ENCODE measurements at places on chromosomes 2 and 18.
A peak's percentile ranks its signal among the peaks of the same experiment; 100 is the strongest.

DNA sequence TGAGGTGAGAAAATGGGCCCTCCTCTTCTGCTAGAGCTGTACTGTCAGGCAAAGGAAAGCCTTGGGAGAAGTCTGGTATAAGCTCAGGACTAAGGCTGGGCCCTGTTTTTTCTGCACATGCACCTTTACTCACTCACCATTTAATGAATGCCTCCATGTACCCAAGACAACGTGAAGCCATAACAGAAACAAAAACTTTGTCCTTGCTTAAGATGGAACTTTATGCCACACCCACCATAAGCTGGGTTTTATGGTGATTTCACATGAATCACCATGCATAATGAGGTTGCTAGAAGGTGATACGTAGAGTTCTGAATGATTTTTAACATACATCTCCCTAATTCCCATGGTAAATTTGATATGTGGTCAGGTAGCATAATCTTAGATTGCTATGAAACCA lies 63.7 kb upstream of the CYP26B1 start:
- no peak for DNase-seq

DNA sequence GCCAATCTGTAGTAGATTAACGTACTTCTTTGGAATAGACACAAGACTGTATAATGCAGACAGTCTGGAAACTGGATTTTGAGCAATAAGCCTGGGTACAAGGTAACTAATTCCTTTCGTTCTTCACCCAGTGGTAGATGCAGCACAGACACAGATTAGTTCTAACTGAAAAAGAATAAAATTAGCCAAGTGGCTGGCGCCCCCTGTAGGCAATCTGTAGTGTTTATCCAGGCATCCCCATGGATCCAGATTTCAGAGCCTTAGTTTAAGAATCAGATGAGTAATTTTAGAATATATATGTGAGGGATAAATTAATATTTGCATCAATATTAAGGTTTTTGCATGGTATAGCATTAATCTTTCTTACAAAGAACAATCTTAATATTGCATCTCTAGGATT lies 563.9 kb downstream of the DCC start:
- DNase-seq = peak; percentile 39

DNA sequence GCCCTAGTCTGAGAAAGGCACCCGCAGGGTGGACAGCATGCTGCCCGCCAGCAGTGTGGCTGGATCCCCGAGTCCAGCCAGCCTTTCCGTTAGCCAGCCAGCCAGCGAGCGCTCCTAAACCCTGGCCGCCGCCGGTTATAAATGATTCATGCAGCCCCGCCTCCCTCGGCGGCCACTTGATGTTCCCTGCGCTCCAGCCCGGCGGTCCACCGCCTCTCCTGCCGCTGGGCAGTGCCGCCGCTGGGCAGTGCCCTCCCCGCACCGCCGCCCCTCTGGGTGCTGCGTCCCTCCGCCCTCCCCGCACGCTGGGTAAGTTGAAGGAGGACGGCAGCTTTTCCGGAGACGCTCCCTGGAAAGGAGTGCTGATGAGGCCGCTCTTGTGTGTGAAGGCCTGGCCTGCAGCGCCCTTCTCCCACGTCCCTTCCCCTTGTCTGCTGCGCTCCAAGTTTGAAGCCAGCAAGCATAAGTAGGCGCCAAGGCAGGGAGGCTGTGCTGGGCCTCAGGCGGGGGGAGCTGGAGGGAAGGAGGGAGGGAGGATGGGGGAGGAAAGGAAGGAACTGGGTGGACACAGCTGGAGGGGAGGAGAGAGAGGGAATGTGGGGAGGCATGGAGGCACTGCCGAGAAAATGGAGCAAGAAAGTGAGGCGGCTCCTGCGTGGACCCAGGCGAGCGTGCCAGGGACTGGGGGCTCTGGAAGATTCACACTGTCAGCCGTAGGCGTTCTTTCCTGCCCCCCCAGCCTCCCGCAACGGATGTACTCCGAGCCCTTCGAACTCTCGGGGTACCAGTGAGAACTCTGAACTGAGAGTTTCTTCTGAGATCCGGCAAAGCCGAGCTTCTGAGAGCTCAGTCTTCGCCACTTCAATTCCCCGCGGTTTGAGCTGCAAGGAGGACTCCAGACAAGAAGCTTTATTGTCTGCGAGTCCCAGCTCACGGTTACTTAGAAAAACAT lies 131.9 kb downstream of the GLI2 start:
- DNase-seq = no peak

GRCh38 chr2:207012461-207012860 lies 73.1 kb downstream of the CPO start:
- DNase-seq = no peak

- DNase-seq = peak; percentile 58
Observed at GRCh38 chr2:84904717-84905174, 710 bp upstream of the TMSB10 start.

- DNase-seq = no peak
Observed at GRCh38 chr18:35158728-35159450, 81.9 kb upstream of the ZNF397 start.

DNA sequence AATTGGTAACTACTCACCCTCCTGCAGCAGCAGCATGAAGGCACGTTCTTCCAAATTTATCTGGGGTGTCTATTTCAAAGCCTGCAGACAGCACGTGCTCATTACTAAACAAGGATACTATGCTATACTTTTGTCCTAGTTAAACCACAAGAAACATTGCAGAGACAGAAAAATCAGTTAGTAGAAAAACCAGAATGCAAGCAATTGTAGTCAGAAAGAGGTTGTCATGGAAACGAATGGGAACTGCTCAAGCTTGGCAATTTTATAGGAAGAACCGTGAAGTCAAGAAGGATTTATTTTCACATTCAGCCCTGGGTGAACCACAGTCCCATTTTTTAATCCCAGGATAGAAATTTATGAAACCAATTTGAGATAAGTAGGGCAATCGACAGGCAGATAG lies 162.2 kb upstream of the PGAP1 start:
- no peak for DNase-seq

DNA sequence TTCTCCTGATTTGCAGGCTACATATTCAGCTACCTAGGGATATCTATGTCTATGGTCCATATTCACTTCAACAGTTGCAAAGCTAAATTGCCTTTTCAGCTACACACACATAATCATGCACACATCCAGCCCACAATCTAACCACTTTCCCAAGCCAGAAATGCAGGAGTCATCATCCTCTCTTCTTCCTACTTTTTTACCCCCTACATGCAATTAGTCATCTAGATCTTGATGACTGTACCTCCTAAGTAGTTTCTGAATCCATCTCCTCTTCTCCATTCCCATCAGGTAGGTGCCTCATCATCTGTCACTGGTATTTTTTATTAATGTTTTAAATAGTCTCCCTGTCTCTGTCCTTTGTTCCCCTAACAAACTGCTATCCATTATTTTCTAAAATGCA lies 23.7 kb upstream of the SPRED2 start:
- no peak for DNase-seq

- DNase-seq = no peak
Observed at GRCh38 chr2:72561621-72562318, 264.1 kb downstream of the EXOC6B start.

- DNase-seq = no peak
Observed at GRCh38 chr2:166230024-166230723, 102.4 kb upstream of the SCN1A start.

DNA sequence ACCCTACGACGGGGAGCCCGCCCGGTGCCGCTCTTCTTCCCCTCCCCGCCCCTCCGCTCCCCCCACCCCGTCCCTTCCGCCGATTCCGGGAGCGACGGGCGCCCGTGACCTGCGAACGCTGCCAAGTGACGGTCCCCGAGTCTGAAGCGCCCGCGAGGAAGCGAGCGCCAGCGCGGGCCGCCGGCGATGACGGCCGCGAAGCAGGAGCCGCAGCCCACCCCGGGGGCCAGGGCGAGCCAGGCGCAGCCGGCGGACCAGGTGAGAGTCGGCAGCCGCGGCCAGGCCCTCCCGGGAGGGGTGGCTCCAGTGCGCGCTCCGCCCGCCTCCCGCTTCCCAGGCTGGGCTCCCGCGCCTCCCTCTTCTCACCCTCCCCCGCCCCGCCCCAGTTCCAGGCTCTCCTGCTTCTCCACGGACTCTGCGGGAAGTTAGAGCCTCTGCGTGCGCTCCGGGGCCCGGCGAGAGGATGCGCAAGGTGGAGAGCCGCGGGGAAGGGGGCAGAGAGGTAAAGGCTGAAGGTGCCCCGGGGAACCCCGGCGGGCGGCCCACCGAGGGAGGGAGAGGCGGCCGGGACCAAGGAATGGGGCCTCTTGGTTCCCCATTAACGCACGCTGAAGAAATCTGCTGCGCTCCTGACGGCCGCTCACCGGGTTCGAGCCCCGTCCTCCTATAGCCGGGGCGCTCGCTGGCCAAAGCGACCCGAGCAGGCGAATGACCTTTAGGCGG lies 719.5 kb downstream of the DPP10 start:
- DNase-seq = no peak

DNA sequence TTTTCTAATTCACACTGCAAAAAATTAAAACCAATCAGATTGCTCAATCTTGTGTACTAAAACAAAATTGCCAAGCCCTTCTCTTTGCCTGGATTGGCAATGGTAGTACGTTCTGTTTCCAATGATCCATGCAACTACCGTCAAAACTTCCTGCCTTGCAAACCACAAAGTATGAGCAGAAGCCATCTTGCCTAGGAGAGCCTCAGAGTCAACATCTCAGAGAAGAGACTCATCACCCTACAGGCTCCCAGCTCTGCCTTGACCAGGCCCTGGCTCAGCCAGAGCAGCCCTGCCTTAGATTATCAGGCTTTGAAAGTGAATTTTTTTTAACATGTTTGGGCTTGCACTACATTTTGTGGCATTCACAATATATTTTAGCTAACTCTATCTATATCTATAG lies 574.1 kb downstream of the SATB2 start:
- no peak for DNase-seq

- no peak for DNase-seq
Observed at GRCh38 chr2:143645921-143646645, 516.9 kb downstream of the ARHGAP15 start.

- no peak for DNase-seq
Observed at GRCh38 chr2:9803023-9803805, 40.1 kb upstream of the TAF1B start.

DNA sequence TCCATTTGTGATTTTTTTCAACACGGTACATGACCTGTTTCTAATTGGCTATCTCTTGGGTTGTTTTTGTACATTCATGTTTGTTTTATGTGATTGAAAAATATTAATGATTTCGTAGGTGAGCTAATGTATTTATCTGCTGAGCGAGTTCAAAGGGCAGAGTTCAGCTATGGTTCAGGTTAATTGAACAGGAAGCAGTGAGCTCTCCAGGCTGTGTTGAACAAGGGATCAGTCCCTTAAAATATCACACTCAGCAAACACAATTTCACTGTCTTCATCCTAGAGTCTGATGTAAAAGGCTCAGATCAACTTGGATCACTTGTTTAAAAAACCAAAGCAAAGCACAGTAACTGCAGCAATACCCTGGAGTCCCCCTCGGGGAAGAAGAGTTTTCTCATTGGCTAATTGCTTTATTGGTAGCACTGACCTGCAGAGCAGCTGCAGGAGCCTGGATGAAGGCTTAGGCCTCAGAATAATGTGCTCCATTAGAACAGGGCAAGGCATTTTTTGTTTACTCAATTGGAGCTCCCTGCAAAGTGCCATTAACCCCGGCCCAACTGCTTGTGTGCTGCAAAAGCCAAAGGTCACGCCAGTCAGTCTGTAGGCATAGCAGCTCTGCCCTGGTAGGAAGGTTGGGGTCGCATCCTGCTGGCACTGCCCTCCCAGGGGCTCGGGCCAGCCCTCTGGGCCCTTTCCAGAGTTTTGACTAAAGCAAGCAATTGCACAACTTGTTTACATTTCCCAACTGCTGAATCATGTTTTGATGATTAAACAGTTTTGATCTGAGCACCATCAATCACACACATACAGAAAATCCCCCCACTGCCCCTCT lies 10.5 kb downstream of the ONECUT2 start:
- peak; percentile 34 for DNase-seq

- DNase-seq = no peak
Observed at GRCh38 chr18:23401400-23402347, 51.4 kb upstream of the RIOK3 start.

GRCh38 chr2:105117565-105117964 lies 79.7 kb downstream of the MRPS9 start:
- no peak for DNase-seq

DNA sequence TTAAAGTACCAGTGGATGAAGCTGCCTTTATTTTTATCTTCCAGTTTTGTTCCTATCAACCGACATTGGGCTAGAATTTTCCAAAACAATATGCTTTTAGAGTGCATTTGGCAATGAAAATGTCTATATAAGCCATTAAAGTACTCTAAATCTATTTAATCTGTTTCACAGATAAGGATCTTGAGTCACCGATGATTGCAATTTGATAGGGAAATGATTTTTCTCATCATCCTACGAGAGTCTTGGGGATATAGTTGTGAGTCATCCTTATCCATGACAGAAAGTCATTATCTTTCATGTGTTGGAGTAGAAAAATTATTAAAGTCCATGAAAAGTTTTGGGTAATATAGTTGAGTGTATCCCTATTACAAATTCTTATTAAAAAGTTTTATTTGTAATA lies 26.1 kb downstream of the SLC39A10 start:
- DNase-seq = no peak

GRCh38 chr2:70830366-70830765 lies 5.2 kb downstream of the CD207 start:
- no peak for DNase-seq

GRCh38 chr2:240510513-240511210 lies 47.1 kb downstream of the ANKMY1 start:
- DNase-seq = no peak

DNA sequence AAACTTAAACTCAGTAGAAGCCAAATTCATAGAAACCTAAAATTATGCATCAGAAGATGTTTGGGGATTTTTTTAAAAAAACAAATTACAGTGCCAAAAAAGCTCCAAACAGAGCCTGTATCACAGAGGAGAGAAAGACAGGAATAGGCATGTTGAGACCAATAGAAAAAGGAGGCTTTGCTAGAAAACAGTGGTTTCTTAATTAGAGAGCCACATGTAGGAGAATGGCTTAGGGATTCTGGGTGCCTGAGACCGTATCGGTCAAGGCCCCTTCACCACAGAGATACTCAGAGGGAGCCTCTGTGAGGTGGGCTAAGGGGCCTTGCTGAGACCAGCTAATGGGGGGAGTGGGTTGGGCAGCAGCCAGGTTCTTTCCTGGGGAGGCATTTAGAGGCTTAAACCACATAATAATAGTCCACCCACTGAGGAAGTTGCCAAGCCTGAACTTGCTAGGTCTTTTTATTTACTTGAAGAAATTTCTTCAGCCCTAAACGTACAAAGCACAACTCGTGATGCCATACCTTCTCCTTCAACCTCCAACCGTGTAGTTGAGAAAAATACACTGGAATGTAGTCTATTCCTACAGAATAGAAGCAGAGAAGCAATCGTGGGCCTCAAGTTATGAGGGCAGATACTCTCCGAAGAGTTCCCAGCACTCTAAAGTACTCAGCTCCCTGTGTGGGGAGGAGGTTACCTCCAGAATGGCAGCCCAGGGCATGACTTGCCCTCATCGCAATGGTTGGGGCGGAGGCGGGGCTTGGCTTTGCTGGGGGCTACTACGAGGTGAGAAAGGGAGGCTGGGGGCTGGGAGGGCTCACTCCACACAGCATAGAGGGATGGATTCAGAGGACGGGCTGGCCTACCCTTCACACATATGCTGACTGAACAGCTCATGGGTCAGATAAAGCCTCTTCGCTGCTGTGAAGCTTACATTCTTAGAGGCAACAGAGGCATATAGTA lies 237.9 kb downstream of the TPGS2 start:
- no peak for DNase-seq

Data from NCI-H526 (cell line).